CD8-positive, alpha-beta memory T cell (primary cell): ENCODE measurements at places on chromosomes 11 and 22.

DNA sequence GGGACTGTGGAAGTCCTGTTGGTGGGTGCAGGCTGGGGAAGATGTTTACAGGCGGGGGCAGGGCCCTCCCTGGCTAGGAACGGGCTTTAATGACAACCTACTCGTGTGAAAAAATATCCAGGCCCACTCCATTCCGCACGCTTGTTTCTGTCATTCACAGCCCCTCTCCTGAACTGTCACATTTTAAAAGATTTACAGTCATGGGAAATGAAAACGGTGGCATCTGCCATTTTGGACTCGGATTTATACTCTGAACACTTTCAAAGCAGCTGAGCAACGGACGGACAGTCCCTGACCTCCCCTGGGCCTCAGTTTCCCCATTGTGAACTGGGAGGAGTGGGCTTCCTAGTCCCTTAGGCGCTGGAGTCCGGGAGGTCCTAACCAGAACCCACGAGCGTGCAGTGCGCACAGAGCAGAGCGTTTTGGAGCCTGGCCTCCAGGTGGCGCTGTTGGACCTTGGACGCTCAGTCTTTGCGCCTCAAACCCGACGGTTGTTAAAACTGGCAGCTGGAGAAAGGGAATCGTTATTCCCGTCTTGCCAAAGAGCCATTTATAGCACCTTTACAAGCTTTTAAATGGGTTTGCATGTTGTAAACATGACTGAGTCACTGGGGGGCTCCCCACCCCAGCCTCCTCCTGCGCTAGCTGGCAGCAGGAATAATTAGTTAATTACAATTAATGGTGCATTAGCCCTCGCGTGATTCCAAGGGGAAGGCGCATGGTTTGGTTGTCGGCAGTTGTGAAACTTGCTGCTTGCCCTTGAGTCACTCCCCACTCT is 75.3 kb downstream of the FBLN1 start:
- DNase-seq, result peak; percentile 68

DNA sequence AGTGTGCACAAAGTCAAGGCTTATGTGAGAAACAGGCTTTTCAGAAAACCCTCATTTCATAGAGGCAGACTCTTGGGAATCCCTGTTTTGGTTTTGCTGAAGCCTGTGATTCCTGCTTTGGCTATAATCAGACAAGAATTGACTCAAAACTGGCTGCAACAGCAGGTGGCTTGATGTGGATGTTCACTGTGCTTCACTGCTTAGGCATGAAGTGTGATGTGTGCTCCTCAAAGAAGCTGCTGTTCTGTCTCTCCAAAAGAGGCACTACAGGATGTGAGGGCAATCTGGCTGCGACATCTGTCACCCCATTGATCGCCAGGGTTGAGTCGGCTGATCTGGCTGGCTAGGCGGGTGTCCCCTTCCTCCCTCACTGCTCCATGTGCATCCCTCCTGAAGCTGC is 103.5 kb downstream of the C11orf58 start:
- no peak for DNase-seq

GRCh38 chr11:94295534-94295933 is 8.8 kb upstream of the IZUMO1R start:
- no peak for DNase-seq

- no peak for DNase-seq
Observed at GRCh38 chr11:100929377-100929776, 200.2 kb downstream of the PGR start.

DNA sequence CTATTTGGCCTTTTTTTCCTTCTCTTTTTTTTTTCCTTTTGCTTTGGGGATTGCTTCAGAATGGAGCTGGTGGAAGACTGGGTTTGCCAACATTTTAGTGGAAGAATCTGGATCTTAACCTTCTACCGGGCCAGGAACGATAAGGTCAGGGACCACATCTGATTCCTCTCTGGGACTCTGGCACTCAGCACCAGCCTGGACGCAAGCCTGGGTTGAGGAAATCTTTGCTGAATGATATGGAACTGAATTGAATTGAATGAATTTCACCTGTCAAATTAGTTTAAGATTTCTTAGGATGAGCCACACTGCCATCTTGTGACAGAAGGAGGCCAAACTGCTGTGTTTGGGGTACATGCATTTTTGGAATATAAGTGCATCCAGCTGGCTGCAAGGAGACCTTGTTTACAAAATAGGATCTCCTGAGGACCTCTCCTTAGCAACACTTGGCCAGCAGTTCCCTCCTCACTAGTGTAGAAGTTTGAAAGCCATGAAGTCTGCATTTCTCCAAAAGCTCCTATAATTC is 30.4 kb downstream of the TPBGL start:
- no peak for DNase-seq

GRCh38 chr11:11251394-11251970 is 101.6 kb downstream of the CSNK2A3 start:
- no peak for DNase-seq

- DNase-seq, result no peak
Observed at GRCh38 chr11:117538263-117539135, 210.8 kb downstream of the CEP164 start.

- DNase-seq, result no peak
Observed at GRCh38 chr11:130677486-130678153, 229.2 kb downstream of the ADAMTS15 start.

DNA sequence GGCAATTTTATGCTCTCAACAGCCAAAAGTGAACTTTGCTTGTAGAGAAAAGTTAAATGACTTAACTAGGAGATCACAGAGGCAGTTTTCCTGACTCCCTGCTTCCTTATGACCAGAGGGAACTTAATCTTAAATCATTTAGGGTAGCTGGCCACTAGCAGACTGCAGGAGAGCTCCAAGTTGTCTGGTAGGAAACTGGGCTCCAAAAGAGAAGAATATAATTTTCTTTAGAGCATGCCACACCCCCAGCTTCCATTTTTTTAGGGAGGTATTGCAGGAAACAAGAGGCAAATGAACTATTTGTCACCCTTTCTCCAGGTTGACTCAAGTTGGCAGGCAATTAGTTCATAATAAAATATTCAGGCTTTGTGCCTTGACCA is 2.6 kb downstream of the METTL15 start:
- DNase-seq, result no peak

DNA sequence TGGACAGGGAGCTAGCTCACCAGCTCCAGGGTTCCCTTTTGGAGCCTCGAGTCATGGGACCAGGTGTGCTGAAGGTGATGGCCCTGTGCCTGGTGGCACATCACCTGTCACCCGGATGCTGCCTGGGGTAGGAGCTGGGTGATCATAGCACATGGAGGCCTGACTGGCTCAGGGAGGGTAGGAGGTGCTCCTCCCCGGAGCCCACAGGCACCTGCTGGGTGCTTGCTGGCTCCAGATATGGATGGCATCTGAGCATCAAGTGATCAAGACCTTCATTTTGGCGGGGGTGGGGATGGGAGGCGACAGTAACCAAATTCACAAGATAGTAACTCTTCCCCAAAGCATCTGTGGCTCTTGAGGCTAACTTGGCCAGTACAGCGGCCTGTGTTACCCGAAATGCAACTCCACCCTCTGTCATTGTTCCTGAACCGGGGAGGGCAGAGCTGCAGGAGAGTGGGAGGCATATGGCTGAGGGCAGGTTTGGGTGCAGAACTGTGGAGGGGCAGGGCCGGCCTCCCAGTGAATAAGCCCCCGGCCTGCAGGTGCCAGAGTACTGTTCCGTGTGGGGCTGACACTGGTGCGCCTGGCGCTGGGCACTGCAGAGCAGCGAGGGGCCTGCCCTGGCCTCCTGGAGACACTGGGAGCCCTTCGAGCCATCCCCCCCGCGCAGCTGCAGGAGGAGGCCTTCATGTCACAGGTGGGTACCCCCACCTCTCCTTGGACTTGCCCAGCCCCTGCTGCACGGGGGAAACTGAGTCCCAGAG is 4.7 kb downstream of the TBC1D10C start:
- no peak for DNase-seq

DNA sequence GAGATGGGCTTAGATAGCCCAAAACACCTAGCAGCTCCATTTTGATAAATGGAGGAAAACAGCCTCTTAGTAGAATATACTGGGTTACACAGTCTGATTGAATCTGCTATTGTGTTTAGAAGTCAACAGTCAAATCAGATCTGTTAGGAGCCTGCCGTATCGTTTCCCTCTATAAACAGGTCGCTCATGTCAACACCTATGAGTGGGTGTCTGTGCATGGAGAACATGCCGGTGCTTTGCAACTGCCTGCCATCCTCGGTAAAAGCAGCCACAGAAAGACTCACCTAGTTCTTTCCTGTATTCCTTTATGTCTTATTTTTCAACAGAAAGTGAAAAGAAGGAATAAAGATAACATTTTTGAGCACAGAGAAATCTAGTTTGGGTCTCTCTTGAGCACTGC is 99.4 kb downstream of the ETS1 start:
- no peak for DNase-seq

DNA sequence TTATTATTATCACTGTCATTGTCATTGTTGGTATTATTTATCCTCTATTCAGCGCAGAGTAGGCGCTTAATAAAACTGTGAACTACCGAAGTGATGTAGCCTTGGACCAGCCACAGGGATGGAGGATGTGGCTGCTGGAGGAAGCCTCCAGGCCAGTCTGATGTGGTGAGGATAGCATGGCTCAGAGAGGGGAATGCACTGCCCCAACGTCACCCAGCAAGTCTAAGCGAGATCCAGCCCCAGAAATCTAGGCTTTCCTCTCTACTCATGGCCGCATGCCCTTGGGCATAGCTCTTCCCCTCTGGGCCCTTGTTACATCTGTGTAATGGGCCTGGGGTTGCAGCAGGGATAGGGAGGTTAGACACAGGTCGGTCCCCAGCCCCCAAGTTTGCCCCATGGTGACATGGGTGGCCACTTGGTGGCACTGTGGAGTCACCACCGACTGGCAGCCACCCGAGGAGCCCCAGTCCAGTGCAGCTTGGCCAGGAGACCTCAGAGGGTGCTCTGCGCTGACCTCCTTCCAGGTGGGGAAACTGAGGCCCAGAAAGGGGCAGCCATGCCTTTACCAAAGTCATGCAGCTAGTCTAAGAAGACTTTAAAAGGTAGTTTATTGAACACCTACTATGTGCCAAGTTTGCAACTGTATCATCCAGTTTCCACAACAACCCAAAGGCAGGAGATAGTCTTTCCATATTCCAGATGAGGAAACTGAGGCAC is 395.7 kb downstream of the MN1 start:
- no peak for DNase-seq

DNA sequence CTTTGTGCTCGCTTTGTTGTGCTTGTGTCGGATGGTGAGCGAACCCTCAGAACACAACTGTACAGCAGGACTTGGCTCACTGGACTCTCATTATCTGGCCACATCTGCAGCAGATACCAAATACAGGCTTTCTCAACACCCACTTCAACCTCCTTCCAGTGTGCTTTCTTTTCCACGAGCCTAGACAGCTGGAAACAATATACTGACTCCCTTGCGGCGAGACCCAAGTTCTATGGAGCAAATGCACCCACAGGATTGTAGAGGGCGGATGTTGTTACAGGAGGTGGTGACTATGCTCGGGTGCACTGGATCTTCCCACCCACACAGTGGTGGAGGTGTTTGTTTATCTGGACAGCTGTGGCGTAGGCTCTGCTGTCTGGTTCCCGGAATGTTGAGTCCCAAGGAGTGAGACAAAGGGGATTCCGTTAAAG is 204.3 kb downstream of the TENM4 start:
- no peak for DNase-seq

DNA sequence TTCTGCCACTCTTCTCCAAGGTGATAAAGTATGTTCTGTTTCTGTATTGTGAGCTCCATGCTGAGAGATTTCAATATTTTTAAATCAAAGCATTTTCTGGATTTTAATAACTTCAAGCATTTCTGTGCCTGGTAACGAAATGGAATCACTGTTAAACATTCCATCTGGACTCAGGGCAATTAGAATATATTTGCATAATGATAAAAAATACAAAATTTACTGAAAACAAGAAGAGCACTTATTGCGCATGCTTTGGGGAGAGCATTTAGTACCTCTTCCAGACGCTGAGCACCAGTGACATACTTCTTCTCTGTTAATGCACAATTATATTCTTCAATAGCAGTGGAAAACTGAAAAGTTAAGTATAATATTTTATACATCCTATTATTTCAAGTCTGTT is 13.3 kb downstream of the ZW10 start:
- no peak for DNase-seq

GRCh38 chr22:37336579-37336978 is 54.3 kb downstream of the CYTH4 start:
- no peak for DNase-seq

- DNase-seq, result no peak
Observed at GRCh38 chr11:829176-829846, 1.6 kb downstream of the CRACR2B start.

- DNase-seq, result no peak
Observed at GRCh38 chr11:102497061-102497460, 33.5 kb downstream of the MMP7 start.

DNA sequence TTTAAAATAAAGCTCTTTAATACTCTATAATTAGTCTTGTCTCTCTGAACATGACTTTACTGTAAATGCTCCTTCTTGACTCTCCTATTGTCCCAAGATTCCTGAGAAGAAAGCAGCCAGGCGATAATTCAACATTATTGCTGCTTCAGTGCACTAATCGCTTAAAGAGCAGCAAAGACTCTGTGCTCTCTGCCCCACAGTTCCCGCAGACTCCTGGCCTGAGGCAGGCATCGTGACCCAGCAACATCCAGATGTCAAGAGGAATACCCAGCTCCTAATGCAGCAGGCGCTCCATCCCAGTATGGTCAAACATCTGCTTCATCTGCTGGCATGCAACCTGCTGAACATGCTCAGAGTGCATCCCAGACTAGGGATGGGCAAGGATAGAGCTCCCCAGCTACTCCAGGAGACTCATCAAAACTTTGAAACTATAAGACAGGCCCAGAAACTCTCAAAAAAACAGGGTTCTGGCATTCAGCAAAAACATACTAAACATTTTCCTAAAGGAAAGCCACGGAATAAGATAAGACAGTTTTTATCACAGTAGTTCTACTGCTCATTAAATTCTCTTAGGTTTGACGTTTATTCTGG is 270.0 kb downstream of the SOX6 start:
- DNase-seq, result no peak

DNA sequence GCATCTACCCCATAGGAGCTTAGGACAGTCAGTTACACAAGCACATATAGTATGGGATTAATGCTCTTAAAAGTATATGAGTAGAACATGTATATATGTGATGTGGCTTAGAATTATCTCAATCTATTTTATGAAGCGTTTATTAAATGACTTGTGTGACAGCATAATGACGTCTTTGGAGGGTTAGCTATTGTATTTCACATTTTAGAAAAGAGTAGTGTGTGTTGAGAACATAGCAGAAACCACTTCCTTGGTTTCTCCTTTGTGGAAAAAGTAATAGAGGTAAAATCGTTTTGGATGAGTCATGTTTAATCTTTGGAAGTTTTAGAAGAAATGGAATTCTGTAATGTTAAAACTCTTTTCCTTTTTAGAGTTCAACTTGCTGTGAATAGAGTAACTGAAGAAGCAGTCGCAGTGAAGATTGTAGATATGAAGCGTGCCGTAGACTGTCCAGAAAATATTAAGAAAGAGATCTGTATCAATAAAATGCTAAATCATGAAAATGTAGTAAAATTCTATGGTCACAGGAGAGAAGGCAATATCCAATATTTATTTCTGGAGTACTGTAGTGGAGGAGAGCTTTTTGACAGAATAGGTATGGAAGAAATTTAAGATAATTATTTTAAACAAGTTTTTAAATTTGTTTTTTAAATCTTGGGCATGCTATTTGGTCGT is 2.4 kb downstream of the CHEK1 start:
- no peak for DNase-seq
